Lung microvascular endothelial cell (primary cell): ENCODE measurements at places on chromosomes 3 and 15. TPM values are rescaled to one million over a fixed set of nuclear protein-coding genes. Genes with fewer than 3 reads are reported as not detected.

Gene GPR62
- not detected in 2 replicates for total RNA-seq

Gene GPR149
- not detected in 2 replicates for total RNA-seq

Gene ILDR1
- total RNA-seq = not detected in 2 replicates

Gene CDHR4
- total RNA-seq = not detected in 2 replicates

Gene ACSBG1
- not detected in 2 replicates for total RNA-seq

Gene IL16
- 0.99 and 1.5 TPM in 2 replicates for total RNA-seq

Gene OIP5
- 1.2 and 4.4 TPM in 2 replicates for total RNA-seq

Gene SPATA12
- total RNA-seq = 0.44 TPM in 1 of 2 replicates, not detected in the other

Gene STX19
- total RNA-seq = not detected in 2 replicates

Gene GOLGA8S
- total RNA-seq = under 0.01 TPM in 1 of 2 replicates, not detected in the other

Gene A4GNT
- total RNA-seq = not detected in 2 replicates

Gene PLA1A
- total RNA-seq = 3.5 and 6.2 TPM in 2 replicates

Gene PLA2G4F
- not detected in 2 replicates for total RNA-seq

Gene SPTSSB
- not detected in 2 replicates for total RNA-seq

Gene UPK1B
- under 0.01 TPM in 1 of 2 replicates, not detected in the other for total RNA-seq

Gene ZNF197
- total RNA-seq = 6.0 and 6.1 TPM in 2 replicates

Gene MUC4
- not detected in 2 replicates for total RNA-seq

Gene UBXN7
- 15.1 and 15.3 TPM in 2 replicates for total RNA-seq

Gene XIRP1
- not detected in 2 replicates for total RNA-seq

Gene TMOD2
- 13.5 and 29.2 TPM in 2 replicates for total RNA-seq

Gene CIDEC
- total RNA-seq = not detected in 2 replicates

Gene ASB14
- total RNA-seq = not detected in 2 replicates

Gene AADACL2
- not detected in 2 replicates for total RNA-seq

Gene GOLGA6A
- not detected in 2 replicates for total RNA-seq

Gene CYP1A1
- 8.5 and 115 TPM in 2 replicates for total RNA-seq

Gene CACNA2D3
- total RNA-seq = not detected in 2 replicates

Gene GOLGA8T
- under 0.01 TPM in 1 of 2 replicates, not detected in the other for total RNA-seq

Gene RPL32
- 857 and 1,065 TPM in 2 replicates for total RNA-seq

Gene ULK3
- 12.4 and 19.4 TPM in 2 replicates for total RNA-seq

Gene PIERCE2
- 0.60 and 0.87 TPM in 2 replicates for total RNA-seq

Gene CKMT1B
- not detected in 2 replicates for total RNA-seq

Gene CD200
- total RNA-seq = 3.1 and 9.9 TPM in 2 replicates

Gene POLQ
- 0.99 and 2.4 TPM in 2 replicates for total RNA-seq

Gene GNB4
- total RNA-seq = 49.0 and 49.2 TPM in 2 replicates

Gene ELP6
- 29.2 and 31.2 TPM in 2 replicates for total RNA-seq

Gene FHIT
- total RNA-seq = 0.22 and 0.79 TPM in 2 replicates

Gene DPPA4
- not detected in 2 replicates for total RNA-seq

Gene P2RY12
- total RNA-seq = not detected in 2 replicates

Gene VEPH1
- total RNA-seq = 9.5 and 20.9 TPM in 2 replicates

Gene SMAD6
- 3.8 and 5.2 TPM in 2 replicates for total RNA-seq
